ENCODE measurements at places on chromosomes 5 and 9.

DNA sequence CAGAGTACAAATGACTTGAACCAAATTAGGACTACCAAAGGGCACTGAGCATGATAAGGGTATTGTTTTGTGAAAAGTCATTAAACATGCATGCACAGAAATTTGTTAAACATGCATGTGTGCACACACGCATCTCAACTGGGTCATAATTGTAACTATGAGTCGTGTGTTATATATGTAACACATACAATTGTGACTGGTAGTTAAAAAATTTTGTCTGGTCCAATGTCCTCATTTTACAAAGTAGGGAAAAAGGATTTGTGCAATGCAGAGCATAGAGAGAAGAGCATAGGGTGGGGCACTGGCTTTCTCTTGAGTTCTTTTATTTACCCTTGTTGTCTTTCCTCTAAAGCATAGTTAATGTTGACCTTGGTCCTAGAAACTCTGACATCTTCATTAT, 19.3 kb upstream of the IGFBPL1 start:
- no peak for DNase-seq

DNA sequence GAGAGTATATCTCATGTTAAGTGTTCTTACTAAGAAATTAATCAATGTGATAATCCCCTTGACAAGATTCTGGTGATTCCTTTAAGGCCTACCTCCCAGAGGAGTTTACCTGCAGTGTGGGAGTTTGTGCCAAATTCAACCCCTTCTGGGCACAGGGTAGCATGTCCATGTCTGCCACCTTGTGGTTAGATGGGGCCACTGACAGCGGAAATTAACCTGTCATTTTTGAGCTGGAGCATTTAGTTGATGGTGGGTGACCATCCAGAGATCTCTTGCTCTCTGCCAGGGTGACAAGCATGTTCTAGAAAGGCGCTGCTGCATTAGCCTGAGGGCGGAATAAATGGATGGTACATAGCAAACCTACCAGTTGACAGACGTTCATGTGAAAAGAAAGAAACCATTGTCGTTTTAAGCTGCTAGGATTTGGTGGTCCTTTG, 132.2 kb downstream of the FBXO4 start:
- peak; percentile 30 for DNase-seq

GRCh38 chr5:91151947-91152346, 231.2 kb downstream of the ARRDC3 start:
- DNase-seq: no peak

DNA sequence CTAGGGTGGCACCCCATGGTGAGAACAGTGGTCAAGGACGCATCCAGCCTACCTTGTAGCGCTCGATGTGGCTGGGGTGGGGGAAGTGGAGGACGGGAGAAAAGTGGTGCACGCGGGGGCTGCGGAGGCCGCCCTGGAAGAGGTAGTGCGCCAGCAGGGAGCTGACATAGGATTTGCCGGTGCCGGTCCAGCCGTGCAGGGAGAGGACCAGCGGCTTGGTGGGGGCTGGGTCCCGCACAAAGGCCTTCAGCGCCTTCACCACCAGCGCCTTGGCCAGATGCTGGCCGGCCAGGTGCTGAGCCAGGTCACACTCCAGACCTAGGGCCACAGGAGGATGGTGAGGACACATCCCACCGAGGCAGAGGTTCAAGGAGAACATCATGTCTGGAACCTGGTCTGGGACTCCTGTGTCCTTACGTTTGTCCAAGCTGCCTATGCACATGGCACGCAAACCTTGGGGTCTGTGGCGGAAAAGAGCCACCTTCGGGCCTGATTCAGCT, 797 bp downstream of the TOR2A start:
- no peak for DNase-seq

DNA sequence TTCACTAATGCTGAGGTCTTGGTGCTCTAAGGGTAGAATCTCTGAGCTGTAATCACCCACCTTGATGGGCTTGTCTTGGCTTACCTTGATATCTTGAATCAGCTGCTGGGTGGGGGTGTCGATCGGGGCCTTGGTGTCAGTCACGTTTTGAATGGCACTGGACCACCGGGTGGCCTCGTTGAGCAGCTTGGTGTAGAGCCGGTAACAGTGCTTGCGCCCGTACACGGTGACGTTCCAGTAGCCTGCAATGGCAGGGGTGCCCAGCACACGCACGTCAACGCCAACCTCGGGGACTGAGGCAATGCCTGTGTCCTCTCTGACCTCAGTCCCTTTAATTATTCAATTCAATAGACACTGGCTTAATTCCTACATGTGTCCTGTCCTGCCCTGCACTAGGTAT, 63.1 kb upstream of the RETREG1 start:
- no peak for DNase-seq

- DNase-seq: no peak
Observed at GRCh38 chr5:175816348-175816747, 55.0 kb upstream of the CPLX2 start.

GRCh38 chr5:134784946-134785620, 26.5 kb downstream of the DDX46 start:
- no peak for DNase-seq

DNA sequence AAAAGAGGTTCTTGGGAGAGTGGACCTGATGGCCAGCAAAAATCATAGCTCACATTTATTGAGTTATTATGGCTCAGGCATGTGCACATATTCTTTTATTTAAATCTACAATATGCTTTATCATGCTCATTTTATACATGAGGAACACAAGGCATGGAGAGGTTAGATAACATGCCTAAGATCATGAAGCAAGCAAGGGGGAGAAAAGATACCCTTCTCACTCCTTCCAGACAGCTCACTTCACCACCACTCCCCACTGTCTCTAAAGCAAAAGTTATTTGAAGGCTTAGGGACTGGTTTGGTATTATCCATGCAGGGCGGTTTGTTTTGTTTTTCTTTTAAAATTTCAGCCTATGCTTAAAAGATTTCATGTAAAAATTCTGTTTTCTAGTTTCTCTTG, 59.0 kb upstream of the PDE8B start:
- no peak for DNase-seq

DNA sequence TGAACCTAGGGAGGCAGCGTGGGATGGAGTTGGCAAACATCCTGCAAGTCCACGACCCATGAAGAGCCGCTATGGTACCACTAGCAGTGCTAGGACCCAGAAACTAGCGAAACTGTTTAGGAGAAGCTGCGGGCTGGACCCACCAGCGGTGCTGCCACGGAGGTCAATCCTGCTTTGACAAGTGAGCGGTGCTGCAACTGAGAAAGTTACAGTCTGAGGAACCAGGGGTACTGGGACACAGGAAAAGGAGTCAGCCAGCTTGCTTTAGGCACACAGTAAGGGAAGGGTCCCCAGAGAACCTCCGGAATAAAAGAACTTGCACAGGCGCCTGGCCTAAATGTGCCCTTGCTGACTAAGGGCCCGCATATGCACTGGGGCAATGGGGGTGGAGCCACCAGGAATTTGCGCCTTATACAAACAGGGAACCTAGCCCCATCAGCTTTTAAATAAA, 23.6 kb upstream of the ANXA2R start:
- no peak for DNase-seq

DNA sequence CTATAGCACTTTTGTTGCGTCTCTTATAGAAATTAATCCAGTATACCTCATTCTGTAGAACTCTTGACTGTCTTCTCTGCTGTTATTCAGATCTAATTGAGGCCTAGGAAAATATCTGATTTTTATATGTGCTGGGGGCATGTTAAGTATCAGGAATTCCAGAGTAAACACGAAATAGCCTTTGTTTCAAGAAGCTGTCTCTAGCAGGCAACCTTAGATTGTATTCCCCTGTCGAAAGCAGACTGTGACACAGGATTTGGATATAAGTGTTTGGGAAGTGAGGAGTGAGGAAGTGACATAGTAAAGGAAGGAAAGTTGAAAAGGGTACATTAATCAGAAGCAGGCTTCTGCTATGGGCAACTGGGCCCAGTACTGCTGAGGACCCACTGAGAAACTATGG, 72.1 kb upstream of the RASA1 start:
- DNase-seq: no peak

DNA sequence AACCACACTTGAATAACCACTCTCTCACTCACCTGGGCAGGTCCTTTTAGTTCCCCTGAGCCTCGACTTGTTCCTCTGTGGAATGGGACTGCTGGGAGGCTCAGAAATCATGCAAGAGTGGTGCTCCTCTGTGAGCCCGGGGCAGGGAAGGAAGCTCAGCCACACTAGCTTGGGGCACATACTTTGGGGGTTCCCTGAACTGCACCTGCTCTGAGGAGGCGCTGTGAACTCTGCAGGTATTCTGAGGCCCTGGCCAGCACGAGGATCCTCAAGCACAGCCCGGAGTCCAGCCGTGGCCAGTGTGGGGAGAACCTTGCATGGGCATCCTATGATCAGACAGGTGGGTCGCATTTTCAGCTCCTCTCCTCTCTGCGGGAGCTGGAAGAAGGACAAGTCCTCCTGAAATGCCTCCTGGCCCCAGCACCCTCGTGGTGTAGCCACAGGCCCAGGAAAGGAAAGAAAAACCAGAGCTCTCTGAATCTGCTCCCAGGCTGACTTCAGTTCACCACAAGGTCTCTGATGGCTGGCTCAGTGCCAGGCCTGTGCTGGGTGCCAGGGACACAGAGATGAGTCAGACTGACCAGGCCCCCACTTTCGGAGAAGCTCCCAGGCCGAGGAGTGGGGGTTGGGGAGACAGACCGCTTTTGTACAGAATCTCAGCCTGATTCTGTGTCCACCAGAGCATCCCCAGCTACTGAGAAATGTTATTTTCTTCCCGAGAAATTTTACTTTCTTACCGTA, 11.9 kb downstream of the GLIPR2 start:
- peak; percentile 49 for DNase-seq

GRCh38 chr9:86792136-86792535, 155.2 kb downstream of the GAS1 start:
- no peak for DNase-seq

GRCh38 chr5:80714570-80715298, 60.0 kb upstream of the DHFR start:
- no peak for DNase-seq

- DNase-seq: peak; percentile 36
Observed at GRCh38 chr5:173581408-173582215, 34.8 kb downstream of the BOD1 start.

DNA sequence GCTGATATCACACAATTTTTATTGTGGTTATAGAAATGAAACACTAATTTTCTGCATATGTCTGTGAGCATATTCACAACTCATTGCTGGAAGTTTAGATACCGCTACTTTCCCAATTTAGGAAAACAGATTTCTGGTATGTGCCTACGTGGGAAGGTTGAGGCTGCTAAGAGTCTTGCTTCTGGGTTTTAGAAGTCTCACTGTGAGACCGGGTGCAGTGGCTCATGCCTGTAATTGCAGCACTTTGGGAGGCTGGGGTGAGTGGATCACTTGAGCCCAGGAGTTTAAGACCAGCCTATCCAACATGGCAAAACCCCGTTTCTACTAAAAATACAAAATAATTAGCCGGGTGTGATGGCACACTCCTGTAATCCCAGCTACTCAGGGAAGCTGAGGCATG, 39.6 kb downstream of the UBAP1 start:
- no peak for DNase-seq

- no peak for DNase-seq
Observed at GRCh38 chr9:92455217-92455616, 27.1 kb downstream of the ASPN start.

GRCh38 chr5:439181-439580, 3.8 kb upstream of the EXOC3 start:
- DNase-seq: no peak

DNA sequence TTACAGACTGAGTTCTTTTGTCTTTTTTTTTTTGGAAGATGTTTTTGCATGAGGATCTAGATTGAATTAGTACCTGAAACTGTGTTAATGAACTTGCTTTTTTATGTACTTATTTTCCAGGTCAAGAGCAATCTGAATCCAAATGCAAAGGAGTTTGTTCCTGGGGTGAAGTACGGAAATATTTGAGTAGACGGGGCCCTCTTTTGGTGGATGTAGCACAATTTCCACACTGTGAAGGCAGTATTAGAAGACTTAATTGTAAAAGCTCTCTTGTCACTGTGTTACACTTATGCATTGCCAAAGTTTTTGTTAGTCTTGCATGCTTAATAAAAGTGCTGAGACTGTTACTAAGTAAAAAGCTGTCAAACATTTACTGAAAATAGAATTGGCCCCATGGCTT, 14.5 kb downstream of the SLC23A1 start:
- DNase-seq: no peak

- no peak for DNase-seq
Observed at GRCh38 chr5:78805-79149, 13.2 kb upstream of the PLEKHG4B start.

- no peak for DNase-seq
Observed at GRCh38 chr5:14148890-14149671, 5.9 kb downstream of the TRIO start.

- DNase-seq: no peak
Observed at GRCh38 chr5:132782101-132782500, 5.1 kb upstream of the SEPTIN8 start.

DNA sequence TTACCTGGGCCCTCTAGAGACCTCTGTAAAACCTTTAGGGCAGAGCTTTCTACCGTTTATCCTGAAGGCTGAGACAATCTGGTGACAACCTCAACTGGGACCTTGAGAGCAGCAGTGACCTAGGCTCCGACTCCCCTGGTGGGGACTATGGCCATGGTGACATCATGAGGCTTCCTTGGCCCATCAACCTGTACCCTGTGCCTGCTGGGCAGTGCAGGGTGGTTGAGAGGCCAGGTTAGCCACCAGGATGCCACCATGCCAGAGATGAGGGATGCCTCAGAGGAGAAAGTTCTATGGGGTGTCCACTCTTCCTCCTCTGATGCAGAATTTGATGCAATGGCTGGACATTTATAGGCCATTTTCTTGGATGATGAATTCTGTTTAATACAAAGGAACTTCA, 194.8 kb downstream of the PDZD2 start:
- no peak for DNase-seq

DNA sequence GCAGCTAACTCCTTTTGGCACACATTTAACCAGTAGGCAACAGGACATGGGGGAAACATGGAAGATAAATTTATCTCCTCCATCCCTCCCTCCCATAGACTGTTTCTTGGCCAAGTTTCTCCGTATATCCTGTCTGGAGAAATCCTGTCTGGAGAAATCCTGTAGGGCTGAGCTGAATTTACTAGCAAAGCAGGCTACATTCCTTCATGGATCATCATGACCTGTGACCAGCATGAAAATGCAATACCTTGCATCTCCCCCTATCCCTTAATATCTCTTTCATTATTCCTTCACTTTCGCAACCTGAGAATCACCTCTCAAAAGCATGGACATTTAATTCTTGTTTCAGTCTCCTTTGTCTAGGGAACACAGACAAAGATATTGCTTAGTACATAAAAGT, 379.1 kb downstream of the PSAT1 start:
- DNase-seq: no peak

DNA sequence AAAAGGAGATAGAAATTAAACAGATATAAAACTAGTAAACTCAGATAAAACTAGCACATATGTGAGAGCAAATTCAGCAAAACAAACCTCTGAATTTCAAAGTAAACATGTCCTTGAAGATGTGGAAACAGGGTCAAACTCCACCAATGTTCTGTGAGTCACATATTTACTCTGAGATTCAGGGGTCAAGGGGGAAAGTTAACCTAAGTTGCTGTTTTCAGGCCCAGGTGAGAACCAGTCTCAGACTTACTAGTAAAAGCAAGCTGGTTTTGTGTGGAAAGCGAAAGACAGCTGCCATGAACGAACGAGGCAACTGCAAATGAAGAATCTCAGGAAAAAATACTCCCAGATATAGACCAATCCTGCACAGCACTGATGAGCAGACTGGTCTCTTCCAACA, 29.0 kb downstream of the PSMB7 start:
- no peak for DNase-seq
